Glomerular endothelial cell (primary cell): ENCODE measurements at places on chromosomes 16 and 17. TPM values are rescaled to one million over a fixed set of nuclear protein-coding genes. Genes with fewer than 3 reads are reported as not detected.

DNA sequence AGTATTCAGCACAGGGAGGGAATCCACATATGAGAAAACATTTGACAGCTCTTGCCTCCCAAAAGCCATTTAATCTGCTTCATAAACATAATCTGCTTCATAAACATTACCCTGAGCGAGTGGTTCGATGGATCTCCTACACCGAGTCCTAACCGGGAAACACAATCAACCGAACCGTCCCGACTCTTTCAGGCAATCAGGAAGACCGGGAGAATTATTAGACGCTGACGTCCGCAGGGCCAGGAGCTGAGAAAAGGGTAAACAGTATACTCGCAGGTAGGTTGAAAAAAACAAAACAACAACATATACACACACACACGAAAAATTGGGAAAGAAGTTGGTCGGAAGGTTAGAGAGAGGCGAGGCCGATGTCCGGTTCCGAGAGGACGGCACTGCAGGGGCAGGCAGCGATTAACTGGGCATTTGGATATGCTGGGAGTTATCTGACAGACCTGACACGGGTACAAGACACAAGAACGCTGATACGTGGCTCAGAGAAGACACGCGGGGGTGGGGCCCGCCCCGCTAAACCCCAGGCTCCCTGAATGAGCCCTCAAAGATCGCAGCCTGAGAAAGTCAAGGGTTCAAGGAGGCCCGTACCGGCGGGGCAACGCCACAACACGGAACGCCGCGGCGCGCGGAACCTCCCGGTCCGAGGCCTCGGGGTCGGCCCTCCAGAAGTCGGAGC is 585 bp downstream of the AP1G1 start:
- no peak for DNase-seq

DNA sequence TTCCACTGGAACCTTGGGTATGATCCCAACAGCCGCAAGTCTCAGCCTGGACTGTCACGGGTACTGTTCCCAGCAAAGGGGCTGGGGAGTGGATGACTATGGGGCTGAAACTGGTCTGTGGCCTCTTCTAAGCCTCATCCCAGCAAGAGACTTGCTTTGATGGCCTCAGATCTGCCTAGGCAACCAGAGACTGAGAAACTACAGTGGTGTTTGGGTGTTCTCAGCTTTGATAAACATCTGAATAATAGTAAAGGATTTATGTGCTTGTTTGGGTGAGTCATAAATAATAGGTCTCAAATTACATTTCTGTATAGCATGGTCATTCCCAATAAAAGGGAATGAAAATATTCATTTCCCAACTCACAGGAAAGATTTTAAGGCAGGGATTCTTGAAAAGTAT is 30.2 kb upstream of the ULK2 start:
- no peak for DNase-seq

ORMDL3 gene
- 26.0 and 29.5 TPM in 2 replicates for total RNA-seq

DNA sequence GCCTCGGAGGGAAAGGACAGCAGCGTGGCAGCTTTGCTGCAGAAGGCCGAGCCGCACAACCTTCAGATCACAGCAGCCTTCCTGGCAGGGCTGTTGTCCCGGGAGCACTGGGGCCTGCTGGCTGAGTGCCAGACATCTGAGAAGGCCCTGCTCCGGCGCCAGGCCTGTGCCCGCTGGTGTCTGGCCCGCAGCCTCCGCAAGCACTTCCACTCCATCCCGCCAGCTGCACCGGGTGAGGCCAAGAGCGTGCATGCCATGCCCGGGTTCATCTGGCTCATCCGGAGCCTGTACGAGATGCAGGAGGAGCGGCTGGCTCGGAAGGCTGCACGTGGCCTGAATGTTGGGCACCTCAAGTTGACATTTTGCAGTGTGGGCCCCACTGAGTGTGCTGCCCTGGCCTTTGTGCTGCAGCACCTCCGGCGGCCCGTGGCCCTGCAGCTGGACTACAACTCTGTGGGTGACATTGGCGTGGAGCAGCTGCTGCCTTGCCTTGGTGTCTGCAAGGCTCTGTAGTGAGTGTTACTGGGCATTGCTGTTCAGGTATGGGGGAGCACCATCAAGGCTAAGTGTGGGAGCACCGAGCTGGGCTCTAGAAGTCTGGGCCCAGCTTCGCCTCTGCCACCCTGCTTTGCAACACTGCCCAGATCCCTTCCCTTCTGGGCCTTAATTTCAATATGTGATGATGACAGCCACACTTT is 18.6 kb downstream of the NOD2 start:
- no peak for DNase-seq

- DNase-seq = no peak
Observed at GRCh38 chr16:3490911-3491629, 4.2 kb downstream of the C16orf90 start.

TRIM16 gene
- total RNA-seq = 60.3 and 76.9 TPM in 2 replicates

GRCh38 chr16:27495191-27495590 is 54.5 kb downstream of the GTF3C1 start:
- DNase-seq = no peak

DNA sequence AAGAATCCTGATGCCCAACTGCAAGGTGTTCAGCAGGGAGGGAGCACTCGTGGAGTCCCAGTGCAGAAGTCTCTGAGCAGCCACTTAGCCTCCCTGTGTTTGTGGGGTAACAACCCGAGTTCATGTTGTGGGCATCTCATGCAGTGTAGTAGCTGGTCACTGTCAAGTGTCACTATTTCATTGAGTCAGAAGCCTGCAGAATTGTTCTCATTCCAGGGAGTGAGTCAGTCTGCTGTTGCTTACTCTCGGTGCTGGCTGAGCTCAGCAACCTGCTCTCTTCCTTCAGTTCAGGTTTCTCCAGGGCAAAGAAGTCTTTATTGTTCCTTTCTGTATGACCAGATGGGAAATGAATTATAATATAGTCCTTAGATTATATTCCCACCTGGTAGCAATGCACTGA is 24.1 kb downstream of the HMOX2 start:
- no peak for DNase-seq

VAT1L gene
- total RNA-seq = 6.4 and 30.6 TPM in 2 replicates

PRSS22 gene
- 0.44 TPM in 1 of 2 replicates, not detected in the other for total RNA-seq

DNA sequence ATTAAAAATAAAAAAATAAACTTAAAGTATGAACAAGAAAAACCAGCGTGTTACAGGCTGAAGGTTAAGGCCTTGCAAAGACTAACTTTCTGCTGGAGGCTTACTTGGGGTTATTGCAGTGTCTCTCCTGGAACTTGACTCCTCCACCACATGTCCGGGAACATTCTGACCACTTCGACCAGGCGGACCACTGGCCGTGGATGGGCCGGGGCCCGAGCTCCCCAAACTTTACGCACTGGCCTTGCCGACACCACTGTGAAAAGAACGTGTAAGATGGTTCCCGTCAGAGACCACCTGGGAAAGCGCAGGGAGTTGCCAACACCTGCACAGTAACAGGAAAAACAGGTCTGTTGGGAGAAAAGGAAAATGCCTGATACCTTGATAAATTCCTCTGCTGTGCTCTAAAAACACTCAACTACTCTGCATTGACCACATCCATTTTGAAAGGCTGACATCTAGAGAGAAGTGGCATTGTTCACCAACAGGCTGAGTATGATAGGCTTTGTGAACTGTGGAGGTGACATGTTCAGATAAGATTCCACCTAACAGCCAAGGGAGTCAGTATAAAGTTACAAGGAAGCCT is 99.1 kb downstream of the ADAMTS18 start:
- no peak for DNase-seq

OTOA gene
- total RNA-seq = 0.06 TPM in 1 of 2 replicates, not detected in the other

DNA sequence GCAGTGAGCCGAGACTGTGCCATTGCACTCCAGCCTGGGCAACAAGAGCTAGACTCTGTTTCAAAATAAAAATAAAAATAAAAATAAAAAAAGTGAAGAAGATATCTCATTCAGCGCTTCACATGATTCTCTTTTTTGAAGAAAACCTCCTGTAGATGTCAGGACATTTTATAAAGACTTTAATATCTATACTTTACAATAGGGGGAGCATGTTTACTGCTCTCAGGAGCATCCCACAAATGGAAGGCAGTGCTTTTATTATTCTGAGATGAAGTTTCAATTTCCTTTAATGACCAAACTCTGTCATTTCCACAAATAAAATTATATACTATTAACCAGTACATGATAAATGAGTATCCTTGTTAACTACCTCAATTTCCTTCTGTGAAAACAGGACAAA is 118.7 kb upstream of the MYOCD start:
- DNase-seq = no peak

C16orf74 gene
- 20.2 and 22.8 TPM in 2 replicates for total RNA-seq

DNA sequence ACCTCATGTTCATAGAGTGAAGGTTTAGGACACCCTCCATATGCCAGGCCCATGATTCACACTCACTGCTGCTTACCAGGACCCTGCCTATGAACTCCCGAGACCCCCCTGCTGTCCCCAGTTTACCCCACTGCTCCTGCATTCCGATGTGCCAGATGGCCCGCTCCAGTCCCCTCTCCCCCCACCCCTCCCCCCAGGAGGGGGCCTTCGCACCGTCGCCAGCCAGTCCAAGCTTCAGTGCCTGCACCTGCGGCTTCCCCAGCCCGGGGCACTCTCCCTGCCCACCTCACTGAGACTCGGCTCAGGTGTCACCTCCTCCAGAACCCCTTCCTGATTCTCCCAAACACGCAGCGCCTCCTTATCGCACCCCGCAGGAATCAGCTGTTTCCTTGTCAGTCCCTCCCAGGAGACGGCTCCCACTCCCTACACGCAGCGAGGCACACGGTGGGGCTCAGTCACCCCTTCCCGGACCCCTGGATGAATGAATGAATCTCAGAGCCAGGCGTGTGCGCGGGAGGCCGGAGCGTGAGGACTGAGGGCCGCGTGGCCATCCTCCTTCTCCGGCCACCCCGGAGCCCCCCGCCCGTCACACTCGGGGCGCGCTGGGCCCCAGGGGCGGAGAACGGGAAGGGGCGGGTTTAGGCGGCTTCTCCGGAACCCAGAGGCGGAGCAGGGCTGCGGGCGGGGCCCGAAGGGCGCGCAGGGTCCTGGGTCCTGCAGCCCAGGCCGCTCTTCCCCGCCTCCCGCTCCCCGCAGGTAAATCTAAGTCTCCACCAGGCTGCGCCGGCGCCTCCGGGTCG is 1.6 kb downstream of the MYO1C start:
- DNase-seq = no peak

SMURF2 gene
- total RNA-seq = 149 and 266 TPM in 2 replicates

DNA sequence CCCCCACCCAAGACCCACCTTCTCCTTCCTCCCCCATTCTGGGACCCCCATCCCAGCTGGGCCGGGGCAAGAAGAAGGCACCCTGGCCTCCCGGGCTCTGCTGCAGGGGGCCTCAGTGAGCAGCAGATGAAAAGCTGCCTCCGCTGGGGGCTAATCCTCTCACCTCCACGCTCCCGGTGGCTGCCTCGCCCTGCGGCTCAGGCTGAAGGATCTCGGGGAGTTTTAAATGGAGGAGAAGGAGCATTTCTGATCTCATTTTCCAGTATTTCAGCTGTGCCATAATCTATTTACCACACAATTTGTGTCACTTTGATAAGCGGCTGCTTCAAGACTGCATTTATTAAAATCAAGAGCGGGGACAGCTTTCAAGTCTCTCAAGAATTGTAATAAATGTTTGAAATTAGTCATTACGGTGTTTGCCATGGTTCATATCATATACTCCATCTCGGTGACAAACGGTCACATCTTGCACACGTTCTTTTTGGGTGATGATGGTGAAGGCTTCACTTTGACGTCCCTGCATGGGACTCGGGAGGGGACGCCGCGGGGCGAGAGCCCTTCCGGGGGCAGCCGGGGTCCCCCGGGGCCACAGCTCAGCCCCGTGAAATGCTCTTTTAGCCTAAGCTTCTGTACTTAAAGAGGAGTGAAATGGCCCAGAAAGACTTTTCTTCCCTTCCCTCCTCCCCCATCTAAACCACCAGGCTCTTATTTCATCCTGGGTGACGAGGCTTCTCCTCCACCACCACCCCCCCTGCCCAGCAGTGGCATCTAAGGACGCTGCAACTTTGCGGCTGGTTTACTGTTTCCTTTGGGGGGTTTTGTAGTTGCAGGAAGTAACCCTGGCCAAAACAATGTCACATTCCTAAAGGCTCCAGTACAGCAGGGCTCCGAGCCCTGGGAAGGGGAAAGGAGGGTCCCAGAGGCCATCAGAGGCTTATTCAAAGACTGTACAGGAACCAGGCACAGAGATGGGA is 313.1 kb upstream of the TNRC6C start:
- DNase-seq = no peak

DNA sequence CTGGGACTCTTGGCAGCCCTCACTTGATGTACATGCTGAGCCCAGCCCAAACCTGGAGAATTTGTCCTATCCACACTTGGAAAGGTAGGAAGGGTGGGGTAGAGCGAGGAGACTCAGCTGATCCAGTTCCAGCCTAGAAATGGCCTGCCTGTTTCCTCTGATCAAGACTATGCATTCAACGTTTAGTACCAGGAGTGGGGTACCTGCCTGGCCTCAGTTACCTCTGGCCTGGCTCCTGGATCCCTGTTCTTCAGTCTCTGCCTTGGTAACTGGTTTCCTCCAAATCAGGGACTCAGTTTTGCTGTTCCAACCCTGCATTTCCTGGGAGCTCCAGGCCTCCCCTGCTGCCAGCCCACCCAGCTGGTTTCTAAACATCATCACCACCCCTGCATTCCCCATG is 233.5 kb downstream of the GSG1L start:
- DNase-seq = no peak
